ENCODE measurements at places on chromosomes 13 and 19. TPM values are rescaled to one million over a fixed set of nuclear protein-coding genes. Genes with fewer than 3 reads are reported as not detected.

- no peak for DNase-seq
Measured at GRCh38 chr13:74683411-74683810, 549.2 kb upstream of the KLF12 start.

DNA sequence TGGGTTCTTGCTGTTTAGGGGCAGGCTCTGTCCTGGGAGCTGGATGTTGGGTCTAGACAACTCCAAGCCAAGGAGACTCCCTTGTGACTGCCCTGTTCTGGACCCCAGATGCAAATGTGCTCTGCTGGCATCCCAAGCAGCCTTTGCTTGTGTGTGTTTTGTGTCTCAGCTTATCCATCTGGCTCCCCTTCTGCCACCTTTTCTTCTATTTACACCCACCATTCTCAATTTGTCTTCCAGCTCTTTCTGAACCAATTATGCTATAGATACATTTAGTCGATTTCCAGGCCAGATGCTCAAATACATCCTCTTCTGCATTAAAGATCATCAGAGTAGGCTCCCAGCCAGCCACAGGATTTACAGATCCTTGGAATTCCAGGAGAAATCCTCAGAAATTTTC, 115.0 kb upstream of the SLC7A1 start:
- DNase-seq = no peak

DNA sequence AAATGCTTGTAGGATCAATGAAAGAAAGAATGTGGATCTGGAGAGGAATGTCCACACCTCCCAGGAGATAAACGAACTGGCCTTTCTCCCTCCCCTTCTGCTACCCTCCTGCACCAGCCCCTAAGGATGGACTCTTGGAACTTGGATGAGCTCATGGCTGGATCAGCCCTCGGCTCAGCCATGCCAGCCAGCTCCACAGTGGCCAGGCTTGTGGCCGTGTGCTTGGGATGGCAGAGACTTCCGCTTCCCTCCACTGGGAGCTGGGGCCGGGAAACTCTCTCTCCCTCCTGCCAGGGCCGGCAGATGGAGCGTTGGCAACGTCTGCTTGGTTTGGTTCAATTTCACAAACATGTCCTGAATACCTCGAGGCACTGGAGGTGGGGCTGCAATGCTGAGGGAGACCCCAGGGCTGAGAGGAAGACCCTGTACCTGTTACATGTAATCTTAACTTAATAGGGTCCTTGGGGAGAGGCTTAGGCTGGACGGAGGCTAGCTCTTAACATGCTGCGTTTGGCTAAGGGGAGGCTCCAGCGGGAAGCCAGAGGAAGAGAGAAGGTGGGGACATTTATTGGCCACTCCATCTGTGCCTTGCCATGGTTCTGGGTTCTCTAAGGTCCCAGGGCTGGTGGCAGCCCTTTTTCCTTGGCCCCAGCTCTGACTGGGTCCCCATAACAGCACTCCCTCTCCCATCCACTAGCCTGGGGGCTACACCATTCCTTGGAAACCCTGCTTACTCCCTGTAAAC, 152.5 kb downstream of the IER2 start:
- DNase-seq = no peak

Gene POLR1G
- 10.5 TPM for total RNA-seq

Gene PPM1N
- total RNA-seq = not detected

Data from SJSA1 (cell line).